ENCODE measurements at places on chromosomes 5 and 9.

DNA sequence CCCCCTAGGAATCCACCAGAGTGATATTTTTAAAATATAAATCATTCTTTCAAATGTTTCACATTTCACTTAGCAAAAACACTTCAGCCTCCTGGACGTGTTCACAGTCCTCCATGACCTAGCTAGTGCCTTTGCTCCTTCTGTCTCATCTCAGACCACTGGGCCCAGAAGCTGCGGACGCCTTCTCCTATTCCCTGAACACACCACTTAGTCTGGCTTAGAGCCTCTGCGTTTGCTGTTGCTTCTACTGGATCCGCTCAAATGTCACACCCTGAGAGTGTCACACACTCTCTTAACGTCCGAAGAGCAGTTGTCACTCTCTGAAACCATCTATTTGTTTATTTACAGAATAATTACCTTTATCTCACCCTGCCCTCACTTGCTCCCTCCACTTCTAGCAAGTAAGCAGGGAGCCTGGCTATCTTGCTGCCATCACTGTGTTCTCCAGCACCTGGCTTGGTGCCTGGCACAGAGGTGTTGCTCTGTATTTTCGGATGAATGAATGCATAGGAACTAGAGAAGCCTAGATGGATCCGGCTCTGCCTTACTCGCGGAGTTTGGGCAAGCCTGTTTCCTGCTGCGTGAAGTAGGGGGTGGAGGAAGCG, 1.2 kb upstream of the GRK6 start:
- no peak for DNase-seq

DNA sequence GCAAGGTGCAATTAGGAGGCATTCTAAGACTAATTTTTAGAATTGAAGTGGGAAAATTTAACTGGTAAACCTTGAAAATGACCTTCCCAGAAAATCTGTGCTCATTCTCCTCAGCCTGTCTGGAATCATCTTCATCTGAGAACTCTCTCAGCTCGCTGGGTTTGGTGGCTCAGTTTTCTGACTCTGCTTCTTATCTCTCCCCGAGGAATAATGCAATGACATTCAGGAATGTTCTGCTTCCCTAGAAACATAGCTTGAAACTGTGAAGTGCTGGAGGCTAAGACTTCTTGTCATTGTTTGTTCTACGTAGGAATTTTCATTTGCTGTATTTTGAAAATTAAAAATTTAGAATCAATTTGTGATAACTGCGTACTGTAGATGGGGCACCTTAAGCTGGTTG, 86.6 kb downstream of the KCNN2 start:
- DNase-seq: no peak

GRCh38 chr5:32168460-32169033, 5.6 kb downstream of the GOLPH3 start:
- DNase-seq: no peak

DNA sequence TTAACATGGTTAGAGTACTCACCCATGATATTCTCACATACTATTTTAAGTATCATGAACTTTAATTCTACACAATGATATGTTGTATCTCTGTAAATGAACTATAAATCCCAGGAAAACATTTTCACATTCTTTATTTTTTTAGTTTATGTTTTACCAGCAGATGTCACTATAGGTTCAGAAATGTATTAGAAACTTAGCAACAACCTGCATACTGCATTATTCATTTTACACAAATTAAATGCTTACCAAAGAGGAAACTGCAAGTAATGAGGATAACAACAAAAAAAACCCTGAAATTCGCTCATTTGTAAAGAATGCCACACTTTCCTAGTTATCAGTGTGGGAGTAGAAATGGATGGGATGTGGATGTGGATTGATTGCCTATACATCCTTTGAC, 217.5 kb upstream of the OTULINL start:
- no peak for DNase-seq

- no peak for DNase-seq
Measured at GRCh38 chr5:149656576-149657182, 73.4 kb upstream of the PPARGC1B start.

DNA sequence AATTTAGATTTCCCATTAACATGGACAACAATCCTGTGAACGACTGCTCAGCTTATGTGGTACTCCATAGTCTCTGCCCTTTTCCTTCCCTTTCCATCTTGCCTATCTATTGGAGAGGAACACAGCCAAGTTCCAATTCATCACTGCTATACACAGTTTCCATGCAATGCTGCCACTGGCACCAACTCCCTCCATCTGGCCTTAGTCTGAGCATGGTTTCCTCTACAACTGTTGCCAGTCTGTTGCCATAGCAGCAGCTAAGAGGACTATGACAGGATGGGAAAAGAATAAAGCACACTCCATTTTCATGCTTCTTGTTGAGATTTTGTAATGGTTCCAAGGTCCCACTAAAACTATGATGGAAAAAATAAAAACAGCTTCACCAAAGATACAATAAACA, 189.0 kb downstream of the HCN1 start:
- no peak for DNase-seq

DNA sequence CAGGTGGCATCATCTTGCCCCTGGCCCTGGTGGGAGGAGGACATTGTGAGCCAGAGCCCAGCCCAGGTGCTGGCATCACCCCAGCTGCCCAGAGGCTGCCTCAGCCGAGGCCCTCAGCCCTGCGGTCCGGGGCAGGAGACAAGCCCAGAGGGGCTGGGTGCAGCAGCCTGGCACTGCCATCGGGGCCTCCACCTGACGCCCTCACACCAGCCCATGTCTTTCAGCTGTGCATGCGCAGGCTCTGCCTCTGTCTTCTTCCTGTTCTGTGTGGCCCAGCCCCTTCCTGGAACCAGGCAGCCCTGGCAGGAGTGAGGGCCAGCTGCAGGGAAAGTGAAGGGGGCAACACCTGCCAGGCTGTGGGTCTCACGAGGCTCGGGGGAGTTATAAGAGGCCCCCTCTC, 4.8 kb upstream of the CEL start:
- DNase-seq: no peak

DNA sequence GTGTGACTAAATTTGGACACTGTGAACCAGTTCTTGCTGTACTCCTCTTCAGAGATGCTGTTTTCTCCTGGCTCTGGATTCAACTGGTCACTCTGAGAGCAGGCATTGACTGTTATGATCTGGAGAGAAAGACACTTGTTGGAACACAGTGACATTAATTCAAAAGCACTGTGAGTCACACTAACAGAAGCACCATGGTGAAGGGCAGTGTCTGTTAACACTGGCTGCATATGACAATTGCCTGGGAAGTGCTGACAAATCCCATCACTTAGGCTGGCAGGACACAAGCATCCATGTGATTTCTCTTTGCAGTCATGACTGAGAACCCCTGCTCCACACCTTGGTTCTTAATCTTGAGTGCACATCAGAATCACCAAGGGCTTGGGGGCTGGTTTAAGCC, 132.4 kb downstream of the TRPM6 start:
- no peak for DNase-seq

DNA sequence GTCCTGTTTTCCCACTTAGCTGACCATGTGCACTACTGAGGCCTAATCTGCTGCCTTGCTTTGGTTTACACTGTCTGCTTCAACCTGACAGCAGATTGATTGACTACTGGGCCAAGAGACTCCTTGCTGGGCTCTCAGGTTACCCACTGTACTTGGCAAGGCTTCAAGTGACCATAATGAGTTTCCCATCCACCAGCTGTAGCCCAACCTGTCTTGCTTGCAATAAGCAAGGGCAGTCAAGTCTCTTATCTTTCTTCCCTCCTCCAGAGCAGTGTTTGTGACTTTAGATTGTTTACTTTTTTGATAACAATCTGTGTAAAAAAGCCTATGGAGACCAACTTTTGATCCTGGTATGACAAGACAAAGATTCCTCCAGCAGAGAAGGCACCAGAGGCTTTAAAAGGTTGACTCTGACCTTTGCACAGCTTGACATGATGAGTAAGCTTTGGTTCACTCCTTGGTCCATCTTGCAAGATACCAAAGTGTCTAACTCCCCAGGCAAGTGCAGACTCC, 912.3 kb upstream of the SEMA6A start:
- DNase-seq: no peak

- no peak for DNase-seq
Measured at GRCh38 chr9:106172265-106172664, 477.9 kb downstream of the TMEM38B start.

DNA sequence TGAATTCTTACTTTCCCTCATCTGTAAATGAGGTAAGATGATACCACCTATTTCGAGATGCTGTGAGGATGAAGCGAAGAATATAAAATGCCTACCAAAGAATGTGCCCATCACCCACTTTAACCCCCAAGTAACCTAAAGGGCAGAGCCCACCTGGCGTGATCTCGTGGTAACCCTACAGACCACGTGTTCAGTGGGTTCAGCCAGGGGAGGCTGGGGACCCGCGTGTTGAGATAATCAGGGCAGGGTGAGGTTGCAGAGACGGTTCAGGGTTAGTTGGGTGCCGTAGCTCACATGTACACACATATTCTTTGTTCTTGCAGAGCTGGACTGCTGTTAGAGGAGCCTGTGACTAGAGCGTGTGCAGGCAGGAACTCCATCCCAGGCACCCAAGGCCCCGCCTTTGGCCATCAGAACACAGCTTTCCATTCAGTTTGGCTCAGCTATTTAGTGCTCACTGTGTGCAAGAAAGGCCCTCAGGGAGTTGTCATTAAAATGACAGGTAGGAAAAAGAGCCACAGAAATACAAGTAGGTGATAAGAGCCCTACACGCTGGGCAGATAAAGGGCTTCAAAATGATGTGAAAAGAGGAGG, 56.5 kb upstream of the HAND1 start:
- no peak for DNase-seq
